Fibroblast of the aortic adventitia (primary cell): ENCODE measurements at places on chromosomes 6 and 20.

- no peak for DNase-seq
Observed at GRCh38 chr6:34524499-34524898, 31.6 kb downstream of the SPDEF start.

DNA sequence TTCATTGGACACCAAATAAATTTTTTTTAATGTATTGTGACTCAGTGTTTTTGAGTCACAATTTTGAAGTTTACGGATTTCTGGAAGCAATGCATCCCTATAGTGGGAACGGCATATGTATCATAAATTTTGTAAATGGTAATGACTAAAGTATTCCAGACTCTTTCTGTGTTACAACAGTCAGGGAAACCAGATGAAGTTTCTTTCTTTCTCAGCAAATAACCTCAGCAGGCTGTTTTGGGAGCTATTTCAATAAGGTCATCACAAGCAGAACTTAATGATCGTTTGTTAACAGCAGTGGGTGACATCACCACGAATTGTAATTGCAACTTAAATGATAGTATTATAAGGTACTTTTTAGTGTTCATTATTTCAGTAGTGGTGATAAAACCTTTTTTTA is 52.0 kb downstream of the HIVEP1 start:
- DNase-seq, result peak; percentile 20

- peak; percentile 9 for DNase-seq
Observed at GRCh38 chr20:8971669-8972316, 97.1 kb upstream of the PLCB4 start.

- DNase-seq, result peak; percentile 31
Observed at GRCh38 chr6:143394389-143394788, 56.1 kb downstream of the ADAT2 start.

GRCh38 chr6:156658186-156658965 is 118.8 kb upstream of the ARID1B start:
- peak; percentile 94 for DNase-seq

- no peak for DNase-seq
Observed at GRCh38 chr6:157717340-157717748, 105.7 kb upstream of the SNX9 start.

DNA sequence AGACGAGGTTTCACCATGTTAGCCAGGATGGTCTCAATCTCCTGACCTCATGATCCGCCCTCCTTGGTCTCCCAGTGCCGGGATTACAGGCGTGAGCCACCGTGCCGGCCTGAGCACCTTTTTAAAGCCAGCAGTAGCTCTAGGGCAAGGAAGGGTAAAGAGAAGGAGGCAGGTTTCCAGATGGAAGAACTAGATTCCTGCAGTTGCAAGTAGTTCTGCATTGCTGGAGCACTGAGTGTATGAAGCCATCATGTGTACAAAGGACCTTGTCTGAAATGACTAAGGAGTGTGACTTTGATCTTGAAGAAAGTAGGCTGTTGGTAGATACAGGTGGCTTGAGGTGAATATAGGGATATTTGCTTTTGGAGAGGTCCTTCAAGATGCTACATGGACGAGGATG is 4.2 kb downstream of the OR2A4 start:
- no peak for DNase-seq

DNA sequence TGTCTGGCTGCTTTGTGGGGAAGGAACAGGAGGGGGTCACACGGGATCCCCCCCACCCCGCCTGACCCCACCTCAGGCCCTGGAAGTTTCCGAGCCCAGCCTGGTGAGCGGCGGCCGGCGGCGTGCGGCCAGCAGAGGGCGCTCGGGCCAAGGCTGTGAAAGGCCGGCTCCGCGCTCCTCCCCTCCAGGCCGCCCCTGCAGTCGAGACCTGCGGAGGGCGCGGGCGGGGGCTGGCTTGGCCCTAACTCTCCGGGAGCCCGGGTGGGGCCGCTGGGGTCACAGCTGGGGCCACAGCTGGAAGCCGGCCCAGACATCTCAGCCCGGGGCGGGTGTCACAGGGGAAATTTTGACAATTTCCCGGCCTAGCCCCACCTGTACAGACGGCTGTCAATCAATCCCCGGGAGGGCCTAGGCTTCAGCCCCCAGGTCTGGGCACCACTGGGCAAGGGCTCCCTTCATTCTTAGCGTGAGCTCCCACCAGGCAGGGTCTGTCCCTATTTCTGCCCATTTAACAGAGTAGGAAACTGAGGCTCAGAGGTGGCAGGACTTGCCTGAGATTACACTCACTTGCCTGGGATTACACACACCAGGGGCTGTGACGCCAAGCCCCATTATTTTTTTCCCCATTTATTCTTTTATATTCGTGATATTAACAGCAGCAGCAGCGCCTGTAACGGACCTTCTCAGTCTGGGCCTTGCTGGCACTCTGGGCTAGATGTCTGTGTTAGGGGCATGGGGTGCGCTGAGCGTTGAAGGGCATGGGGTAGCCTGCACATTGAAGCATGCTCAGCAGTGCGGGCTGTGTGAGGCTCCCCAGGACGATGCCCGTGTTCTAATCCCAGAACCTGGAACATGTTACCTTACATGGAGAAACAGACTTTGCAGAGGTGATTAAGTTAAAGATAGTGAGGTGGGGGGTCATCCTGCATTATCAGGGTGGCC is 23.0 kb downstream of the ZBP1 start:
- DNase-seq, result peak; percentile 30
